ENCODE measurements at places on chromosomes 3 and 15.

DNA sequence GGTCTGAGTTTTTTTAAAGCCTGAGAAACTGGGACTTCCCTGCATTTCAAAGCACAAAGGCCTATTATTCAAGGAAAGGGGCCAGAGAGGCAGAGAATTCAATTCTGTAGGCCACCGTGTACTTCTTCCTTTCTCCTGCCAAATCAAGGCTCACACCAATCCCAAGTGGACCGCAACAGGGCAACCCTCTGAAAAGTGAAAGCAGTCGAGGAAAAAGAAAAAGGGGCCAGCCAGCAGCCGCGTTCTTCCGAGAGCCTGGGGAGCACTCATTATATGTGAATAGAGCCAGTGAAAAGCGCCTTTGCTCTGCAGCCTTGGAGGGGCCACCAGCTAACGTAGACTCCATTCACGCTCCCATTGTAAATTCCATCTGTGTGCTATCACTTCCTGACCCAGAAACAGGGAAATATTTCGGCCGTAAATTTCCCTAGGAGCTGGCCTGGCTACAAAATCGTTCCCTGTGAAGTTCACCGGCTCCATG is 45.9 kb upstream of the THUMPD3 start:
- DNase-seq = peak; percentile 36

- DNase-seq = no peak
Observed at GRCh38 chr15:63332367-63333124, 49.1 kb downstream of the CA12 start.

DNA sequence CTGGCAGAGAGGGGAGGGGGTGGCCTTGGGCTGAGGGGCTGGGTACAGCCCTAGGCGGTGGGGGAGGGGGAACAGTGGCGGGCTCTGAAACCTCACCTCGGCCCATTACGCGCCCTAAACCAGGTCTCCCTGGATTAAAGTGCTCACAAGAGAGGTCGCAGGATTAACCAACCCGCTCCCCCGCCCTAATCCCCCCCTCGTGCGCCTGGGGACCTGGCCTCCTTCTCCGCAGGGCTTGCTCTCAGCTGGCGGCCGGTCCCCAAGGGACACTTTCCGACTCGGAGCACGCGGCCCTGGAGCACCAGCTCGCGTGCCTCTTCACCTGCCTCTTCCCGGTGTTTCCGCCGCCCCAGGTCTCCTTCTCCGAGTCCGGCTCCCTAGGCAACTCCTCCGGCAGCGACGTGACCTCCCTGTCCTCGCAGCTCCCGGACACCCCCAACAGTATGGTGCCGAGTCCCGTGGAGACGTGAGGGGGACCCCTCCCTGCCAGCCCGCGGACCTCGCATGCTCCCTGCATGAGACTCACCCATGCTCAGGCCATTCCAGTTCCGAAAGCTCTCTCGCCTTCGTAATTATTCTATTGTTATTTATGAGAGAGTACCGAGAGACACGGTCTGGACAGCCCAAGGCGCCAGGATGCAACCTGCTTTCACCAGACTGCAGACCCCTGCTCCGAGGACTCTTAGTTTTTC is 4.9 kb downstream of the ISL2 start:
- DNase-seq = no peak

DNA sequence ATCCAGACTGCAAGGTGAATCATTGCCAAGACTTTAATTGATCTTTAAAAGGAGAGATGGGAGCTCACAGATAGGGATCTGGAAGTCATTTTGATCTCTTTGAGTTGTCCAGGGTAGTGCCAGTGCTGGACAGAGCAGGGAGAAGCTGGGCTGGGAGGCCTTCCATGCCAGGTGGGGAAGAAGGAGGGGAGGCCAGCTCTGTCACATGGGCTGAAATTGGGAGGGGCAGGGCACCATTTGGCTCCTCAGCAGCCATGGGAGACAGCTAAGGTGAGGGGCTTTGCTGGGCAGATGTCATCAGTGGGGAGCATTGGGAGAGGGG is 23.4 kb downstream of the SMAD6 start:
- DNase-seq = no peak

DNA sequence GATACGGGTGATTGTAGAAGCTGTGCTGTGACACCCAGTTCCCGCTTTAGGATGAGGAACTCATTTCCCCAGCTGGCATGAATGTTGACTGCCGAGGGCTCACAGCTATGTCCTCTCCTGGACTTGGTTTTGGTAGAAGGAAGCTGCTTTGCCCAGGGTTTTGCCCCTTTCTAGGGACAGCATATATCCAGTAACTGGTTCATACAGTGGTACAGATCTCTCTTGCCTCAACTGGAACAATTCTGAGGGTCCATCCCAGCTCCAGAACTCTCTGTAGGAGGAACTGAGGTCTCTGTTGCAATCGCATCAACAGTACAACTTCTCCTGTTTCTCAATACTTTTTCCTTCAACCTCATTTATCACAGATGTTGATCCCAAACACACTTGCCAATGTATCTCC is 54.5 kb upstream of the FNDC3B start:
- no peak for DNase-seq

- no peak for DNase-seq
Observed at GRCh38 chr3:15768421-15769255, 29.1 kb downstream of the ANKRD28 start.

GRCh38 chr15:76310475-76311099 is 682 bp downstream of the ETFA start:
- no peak for DNase-seq

DNA sequence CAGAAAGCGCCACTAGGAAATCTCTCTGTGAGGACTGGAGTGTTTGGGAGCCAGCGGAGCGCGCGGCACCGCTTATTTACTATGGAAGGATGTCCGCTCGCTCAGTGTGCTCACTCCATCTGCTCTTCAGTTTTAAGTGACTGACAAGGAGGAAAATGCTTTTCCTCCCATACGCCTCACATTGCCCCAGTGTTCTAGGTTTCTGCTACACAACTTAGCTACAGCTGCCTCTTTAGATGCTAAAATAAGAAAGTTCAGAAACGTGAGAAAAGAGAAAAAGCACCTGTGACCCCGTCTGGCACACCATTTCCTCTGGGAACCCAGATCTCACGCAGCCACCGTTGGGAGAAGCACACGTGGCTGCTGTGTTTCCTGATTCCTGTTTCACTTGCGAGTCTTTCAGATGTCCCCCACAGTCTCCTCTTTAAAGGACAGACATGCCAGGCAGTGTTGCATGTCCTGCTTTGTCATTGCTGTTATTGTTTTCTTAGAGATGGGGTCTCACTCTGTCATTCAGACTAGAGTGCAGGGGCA is 11.7 kb upstream of the MUSTN1 start:
- no peak for DNase-seq

DNA sequence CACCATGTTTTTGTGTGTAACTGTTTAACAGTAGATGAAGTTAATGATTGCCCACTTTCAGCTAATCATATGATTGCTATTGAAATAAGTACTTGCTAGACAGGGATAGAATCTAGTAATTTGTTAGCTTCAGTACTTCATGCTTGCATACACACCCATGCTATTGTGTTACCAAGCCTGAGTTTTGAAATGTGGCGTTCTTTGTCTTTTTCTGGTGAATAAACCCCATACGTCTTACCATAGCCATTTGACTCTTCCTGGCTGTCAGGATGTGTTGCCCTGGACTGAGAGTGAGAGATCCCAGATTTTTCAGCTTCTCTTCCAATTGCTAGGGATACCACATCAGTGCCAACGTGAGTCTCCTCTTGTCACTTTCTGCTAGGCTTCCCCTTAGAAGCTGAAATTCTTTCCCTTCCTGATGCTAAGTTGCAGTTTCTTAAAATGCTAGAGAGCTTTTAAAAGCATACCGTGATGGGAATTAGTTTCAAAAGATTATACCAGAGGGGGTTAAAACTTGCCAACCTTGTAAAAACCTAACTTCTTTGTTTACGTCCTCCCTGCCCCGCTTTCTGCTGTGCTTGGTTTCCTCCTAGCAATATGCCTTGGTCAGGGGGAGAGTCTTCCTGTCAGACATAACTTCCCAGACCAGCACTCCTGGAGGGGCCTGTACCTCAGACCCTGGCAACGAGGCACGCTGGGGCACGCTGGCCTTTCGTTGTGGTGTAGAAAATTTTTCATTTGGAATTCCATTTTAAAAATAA is 62.9 kb upstream of the ULK4 start:
- no peak for DNase-seq

DNA sequence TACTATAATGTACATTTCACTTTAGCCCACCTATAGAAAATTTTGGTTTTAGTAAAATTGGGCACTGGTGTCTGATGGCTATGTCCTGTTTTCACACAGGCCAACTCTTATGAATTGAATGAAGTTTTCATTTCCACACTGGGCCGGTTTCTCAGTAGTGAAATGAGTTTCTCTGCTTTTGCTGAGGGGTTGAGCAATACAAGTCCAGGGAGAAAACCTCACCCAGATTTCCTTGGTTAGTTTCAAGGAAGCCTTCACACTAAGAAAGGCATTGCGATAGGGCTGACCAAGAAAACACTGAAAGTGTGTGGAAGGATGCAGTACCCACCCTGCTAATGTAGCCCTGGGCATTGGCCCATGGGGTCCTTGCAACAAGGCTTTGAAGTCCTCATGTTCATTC is 331.5 kb upstream of the CFAP20DC start:
- DNase-seq = no peak

DNA sequence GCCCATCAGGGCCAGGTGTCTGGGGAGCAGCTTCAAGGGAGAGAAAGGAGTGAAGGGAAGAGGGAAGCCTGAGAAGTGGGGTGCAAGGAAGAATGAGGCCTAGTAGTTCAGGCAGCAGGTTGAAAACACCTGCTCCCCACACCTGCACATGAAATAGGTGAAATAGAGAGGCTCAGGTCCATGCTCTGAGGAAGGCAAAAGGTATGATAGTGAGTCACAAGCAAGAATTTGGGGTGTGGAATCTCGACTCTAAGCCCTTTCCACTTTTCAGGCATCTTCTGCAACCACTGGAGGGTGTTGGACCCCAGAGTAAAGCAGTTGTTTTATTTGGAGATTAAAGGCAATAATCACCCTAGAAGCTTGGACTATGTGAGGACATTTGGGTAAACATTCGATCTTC is 157.5 kb downstream of the CTNNB1 start:
- DNase-seq = no peak

GRCh38 chr3:113193288-113193687 is 18.1 kb upstream of the BOC start:
- peak; percentile 7 for DNase-seq

DNA sequence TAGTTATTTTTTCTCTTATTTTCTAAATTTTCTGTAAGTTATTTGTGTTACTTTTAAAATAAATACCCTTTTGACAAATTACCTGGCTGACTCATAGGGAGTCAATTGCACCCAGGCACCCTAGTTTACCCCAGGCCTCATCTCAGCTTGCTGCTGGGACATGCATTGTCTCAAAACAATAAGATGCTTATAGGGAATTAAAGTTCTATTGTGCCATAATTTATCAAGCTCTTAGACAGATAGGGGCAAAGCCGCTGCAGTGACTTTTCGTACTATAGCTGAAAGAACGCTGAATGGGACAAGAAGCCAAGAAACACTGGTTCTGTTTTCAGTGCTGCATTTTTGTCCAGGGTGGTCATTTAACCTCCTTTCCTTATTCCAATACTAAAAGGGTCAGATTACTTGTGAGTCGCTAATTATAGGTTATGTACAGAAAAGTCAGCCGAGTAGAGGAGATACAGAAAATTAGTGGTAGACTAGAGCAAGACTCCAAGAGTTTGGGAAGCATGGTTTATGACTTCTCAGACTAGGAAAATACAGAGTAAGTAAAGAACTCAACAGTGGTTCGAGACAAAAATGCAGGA is 50.3 kb downstream of the EXD1 start:
- no peak for DNase-seq

DNA sequence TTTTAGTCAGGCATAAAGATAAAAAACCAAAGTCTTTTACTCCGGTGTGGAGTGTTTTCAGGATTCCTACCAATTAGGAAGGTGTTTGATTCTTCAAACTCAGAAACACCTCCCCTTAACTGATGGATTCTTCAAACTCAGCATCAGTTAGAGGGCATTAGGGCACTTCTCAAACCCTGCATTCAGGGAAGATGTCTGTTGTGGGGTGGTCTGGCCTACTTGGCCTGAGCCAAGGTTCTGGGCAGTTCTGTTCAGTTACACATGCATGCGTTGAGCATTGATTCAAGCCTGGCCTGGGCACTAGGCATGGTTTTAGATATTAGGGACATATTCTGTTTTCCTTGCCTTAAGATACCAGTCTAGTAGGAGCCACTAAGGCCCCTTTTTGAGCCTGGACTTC is 1.0 kb downstream of the HGD start:
- no peak for DNase-seq

- no peak for DNase-seq
Observed at GRCh38 chr3:115547207-115547606, 76.1 kb upstream of the GAP43 start.

GRCh38 chr3:147417551-147418295 is 8.6 kb downstream of the ZIC1 start:
- DNase-seq = no peak

GRCh38 chr15:81779181-81779580 is 266.6 kb downstream of the MEX3B start:
- DNase-seq = no peak

DNA sequence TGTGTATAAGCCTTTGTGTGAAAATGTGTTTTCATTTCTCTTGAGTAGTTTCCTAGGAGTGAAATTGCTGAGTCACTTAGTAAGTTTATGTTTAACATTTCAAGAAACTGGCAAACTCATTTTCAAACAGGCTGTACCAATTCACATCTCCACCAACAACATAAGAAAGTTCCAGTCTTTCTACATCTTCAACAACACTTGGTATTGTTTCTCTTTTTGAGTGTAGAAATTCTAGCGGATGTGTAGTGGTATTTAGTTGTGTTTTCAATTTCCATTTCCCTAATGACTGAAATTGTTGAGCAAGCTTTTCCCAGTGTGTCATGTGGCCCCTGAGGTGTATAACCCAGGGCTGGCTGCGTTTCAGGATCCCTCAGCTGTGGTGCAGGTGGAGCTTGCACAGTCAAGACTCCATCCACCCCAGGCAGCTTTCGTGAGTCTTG is 258.5 kb downstream of the PDCD6IP start:
- DNase-seq = no peak

DNA sequence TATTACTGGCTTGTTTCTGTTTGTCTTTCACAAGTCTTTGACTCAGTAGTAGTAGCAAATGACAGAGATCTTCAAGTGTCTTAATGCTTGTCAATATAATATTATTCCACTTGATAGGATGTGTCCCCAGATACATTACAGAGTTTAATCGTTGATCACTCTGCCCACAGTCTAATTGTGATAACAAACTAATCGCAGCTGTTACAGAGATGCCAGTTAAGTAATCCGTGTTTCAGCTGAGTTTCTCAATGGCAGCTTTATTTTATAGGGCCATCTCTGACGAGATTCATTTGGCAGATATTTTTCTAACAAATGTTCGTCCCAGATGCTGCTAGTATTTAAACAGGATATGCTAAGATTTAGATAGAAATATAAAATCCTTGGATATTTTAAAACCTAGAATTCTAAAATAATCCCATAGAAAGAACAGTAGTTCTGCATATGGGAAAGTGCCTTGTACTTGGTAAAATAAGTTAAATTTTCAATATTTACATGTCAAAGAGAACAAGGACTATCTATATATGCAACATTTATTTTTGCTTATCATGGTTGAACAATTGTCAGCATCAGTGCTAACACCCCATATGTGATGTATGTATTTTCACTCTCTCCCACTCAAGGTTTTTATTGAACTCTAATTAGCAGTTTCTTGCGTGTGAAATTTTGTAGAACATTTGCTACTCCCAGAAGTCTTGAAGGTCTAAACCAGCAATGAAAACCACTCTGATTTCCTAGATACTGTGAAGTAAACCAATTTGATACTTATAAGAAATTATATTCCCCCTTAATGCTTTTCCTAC is 185.5 kb downstream of the MBNL1 start:
- DNase-seq = no peak

All from occipital lobe (tissue), 3 donors.